MCF 10A (cell line): ENCODE measurements at places on chromosomes 16 and 17. TPM values are rescaled to one million over a fixed set of nuclear protein-coding genes. Genes with fewer than 3 reads are reported as not detected.

Gene C1QTNF8
- total RNA-seq, result not detected in 2 replicates

DNA sequence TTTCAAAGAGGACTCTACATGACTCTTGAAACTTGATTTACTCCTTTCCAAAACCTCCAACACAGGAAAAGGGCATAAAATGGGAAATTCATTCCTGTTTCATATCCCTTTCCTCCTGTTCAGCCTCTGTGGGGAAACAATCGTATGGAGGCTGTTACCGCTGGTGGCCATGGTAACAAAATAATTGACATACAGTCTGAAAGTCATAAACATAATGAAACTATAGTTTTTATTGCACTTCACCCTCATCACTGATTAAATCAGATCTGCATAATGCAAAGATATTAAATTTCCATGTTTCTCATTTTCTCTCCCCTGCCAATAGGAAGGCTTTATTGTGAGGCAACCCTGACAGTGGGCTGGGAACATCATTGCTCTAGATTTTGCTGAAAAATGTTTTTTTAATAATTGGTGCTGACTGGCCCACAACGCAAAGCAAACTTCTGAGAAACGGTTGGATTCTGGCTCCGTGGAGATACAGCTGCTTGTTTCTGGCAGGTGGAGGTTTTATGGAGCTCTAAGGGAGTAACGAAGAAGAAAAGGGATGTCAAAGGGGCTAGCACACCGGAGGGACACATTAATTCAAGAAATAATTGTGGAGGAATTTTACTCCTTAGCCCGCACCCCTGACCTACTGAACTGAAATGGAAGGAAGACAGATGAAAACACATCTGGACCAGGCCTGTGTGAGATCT, 154.2 kb upstream of the SHISA6 start:
- H3K36me3 ChIP-seq, result no peaks in the 10 kb centered on the region
- no peak overlapping the region for H3K4me3 ChIP-seq
- no peak for DNase-seq
- no peak overlapping the region for H3K27ac ChIP-seq
- no peaks in the 10 kb centered on the region for H3K4me1 ChIP-seq

DNA sequence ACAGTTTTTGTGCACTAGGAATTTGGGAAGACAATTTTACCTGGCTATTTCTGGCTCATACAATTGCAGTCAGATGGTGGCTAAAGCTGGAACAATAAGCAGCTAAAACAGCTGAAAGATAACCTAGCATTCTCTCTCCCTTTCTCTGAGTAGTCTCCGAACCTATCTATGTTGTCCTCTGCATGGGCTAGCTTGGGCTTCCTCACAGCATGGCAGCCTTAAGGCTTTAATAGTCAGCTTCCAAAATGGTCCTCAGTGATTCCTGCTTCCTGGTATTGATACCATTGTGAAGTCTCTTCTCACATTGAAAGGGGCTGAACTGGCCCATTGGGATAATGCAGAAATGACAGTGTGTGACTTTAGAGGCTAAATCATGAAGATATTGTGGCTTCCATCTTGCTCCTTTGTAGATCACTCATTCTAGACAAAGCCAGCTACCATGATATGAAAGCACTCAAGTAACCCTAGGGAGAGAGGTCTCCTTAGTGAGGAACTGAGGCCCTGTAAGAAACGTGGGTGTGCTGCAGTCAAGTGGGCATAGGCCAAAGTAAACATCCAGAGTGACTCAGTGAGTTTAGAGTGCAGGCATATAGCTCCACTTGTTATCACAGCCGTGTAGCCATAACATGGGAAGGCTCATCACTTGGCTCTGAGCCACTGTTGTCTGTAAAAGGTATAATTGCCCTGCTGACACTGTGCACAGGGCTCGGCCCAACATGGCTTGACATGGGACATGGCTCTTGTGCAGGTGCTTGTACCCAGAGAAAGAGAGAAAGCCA, 5.5 kb upstream of the VKORC1 start:
- H3K27ac ChIP-seq, result no peak overlapping the region
- H3K4me3 ChIP-seq, result no peak overlapping the region
- no peaks in the 10 kb centered on the region for H3K27me3 ChIP-seq
- H3K36me3 ChIP-seq, result peaks cover 12% of the 10 kb centered on the region

DNA sequence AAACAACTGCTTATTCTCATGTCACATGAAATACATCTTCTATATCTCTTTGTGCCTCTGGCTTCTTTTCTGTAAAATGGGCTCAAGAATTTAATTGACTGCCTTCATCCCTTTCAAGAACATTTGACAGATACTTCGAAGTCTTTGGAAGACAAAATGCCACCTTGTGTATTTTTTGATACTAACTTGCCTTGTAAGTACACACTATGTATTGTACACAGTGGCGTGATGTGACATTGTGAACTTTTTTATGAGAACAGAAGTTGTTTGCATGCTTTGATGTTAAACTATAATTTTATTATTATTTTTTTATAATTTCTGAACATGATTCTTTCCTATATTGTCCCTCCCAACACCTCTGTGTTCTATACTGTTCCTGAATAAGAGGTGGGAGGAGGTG, 73.7 kb downstream of the MAP2K4 start:
- DNase-seq, result no peak
- H3K4me1 ChIP-seq, result peaks cover 16% of the 10 kb centered on the region
- H3K4me3 ChIP-seq, result no peak overlapping the region
- no peaks in the 10 kb centered on the region for H3K27me3 ChIP-seq
